Kidney capillary endothelial cell (primary cell): ENCODE measurements at places on chromosomes 1 and 21.

DNA sequence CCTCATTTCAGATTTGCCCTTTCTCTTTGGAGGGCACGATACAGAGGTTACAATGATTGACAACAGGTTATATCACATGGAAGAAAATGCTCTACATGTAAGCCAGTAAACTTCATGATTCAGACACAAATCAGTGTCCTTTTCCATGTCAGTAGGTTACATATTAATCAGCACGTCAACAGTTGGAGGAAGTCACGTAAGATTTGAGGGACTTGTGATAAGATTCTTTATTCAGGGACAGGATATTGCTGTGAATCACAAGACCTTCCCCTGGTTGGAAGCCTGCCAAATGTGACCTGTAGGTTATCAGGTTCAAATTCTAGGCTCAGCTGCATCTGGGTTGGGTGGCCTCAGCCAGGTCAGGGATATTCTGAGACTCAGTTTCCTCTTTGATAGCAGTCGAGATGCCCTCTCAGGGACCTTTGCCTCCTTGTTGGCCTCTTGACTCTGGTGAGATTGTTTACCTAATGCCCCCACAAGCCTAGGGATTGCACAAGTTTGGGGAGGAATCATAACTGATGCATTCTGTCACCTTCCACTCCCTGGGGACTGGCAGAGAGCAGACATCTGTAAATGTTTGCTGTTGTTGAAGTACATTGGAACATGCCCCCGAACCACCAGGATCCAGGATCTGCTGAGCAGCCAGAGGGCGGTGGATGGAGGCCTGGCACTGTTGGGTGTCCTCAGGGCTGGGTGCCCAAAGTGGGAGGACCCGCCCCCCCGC is 31.9 kb downstream of the SERINC2 start:
- peak; percentile 49 for DNase-seq

GRCh38 chr1:156961709-156962108 is 41.3 kb downstream of the LRRC71 start:
- DNase-seq = peak; percentile 11

DNA sequence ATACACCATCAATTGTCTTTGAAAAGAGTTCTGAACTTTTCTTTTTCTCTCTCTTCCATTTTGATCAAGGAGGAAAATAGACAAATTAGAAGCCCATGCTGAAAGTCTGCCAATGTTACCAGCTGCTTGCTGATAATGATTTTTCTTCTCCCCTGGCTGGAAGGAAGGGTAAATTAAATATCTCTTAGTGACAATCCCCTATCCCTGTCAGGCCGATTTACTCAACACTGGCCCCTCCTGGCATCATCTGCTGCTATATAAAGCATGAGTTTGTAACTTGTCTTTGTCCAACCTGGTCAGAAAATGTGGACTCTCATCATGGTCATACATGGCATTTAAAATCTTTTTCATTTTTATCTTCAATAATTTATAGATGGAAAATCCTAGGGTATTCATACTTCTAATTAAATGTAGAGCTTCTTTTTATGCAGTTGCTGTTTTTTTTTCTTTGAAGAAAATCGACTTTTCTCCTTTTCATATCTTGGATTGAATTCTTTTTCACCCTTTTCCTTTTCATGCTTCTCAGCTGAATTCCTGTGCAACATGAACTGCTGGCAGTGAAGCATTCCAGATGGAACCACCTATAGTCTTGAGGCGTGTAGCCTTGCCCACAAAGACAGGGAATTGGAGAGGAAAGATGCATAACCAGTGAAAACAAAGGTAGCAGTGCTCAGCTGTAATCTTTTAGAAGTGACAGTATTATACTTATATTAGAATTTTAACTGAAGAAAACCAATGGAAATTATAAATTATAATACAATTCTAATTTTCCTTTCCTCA is 214.7 kb upstream of the PTGFR start:
- no peak for DNase-seq

GRCh38 chr1:196409586-196409985 is 198.7 kb downstream of the KCNT2 start:
- DNase-seq = peak; percentile 19

DNA sequence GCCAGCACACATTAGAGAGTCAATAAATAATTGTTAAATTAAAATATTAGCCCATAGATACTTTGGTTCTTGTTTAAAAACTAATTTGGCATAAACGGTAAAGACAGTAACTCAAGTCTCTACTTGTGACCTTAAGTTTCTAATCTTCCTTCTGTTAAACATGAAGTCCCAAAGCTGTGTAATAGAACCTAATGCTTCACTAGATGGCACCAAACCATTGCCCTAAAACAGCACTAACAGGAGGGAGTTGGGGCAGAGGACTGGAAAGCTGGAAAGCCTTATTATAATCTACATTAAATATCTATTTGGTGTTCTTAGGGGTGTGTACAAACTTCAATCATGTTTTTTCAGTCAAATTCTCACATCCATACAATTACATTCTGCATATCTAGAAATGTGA is 176.7 kb downstream of the OLFM3 start:
- DNase-seq = peak; percentile 1

GRCh38 chr1:116474921-116475849 is 95.6 kb downstream of the CD58 start:
- DNase-seq = no peak

- no peak for DNase-seq
These were observed 25.5 kb upstream of the IL10 start for GRCh38 chr1:206797534-206798383.

DNA sequence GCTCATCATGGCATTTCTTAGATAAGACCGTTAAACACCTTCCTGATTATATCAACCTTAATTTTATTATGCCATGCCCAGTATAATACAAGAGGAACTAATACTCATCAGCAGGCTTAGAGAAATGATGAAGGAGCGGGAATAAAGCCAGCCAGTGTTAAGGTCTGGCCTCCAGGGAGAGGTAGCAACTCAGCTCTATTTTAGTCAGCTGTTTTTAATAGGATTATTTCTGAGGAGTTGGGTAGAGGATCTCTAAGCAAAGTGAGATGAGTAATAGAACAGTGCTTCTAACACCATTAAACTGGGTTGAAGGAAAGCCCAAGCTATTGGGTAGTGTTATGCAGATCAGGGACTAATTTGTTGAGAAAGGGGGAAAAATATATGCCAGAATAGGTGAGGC is 921.5 kb downstream of the TTLL7 start:
- DNase-seq = no peak

DNA sequence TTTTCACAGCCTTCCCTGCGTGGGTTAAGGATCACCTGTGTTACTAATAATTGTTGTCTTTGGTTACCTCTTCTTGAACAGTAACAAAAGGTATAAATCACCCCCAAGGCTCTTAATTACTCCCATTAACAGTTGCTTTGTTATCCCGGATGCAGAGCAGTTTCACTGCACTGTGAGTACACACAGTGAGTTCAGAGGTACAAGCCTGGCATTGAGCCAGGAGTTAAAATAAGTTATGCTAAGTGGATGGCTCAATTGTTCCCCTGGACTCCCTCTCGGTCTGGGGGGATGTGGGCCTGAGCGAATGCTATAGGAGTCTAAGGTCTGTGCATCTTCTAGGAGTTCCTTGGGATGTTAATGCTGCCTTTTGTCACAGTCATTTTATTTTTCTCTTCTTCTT is 258.3 kb downstream of the ATG4C start:
- DNase-seq = no peak

- DNase-seq = no peak
These were observed 117.4 kb downstream of the MRPS6 start for GRCh38 chr21:34190576-34191321.

- peak; percentile 72 for DNase-seq
These were observed 173.0 kb downstream of the ADGRL4 start for GRCh38 chr1:78833491-78833890.

- no peak for DNase-seq
These were observed 15.5 kb downstream of the DPYD start for GRCh38 chr1:97905141-97905940.

DNA sequence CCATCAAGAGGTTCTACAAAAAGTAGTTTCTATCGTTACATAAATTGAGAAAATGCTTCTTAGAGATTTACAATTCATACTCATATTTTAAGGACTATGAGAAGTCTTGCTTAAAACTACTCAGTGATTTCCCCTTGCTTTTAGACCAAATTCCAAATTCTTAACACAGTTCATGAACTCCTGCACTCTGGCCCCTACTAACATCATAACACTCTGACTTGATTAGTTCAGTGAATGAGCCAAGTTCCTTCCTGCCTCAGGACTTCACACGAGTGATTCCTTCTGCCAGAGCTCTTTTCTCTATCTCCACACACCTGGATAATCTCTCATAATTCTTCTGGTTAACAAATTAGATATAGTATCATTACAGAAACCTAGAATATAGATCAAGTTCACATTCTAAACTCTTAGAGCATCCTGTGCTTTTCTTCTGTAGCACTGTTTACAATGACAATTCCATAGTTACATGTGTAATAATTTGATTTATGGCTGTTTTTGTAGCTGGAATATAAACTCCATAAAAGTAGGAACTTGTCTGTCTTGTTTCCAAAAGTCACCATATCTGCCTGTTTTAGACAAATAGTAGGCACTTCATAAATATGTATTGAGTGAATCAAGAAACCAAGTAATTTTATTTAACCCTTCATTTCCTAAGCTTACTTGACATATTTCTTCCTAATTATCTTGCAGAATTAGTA is 59.9 kb downstream of the NUF2 start:
- DNase-seq = no peak

DNA sequence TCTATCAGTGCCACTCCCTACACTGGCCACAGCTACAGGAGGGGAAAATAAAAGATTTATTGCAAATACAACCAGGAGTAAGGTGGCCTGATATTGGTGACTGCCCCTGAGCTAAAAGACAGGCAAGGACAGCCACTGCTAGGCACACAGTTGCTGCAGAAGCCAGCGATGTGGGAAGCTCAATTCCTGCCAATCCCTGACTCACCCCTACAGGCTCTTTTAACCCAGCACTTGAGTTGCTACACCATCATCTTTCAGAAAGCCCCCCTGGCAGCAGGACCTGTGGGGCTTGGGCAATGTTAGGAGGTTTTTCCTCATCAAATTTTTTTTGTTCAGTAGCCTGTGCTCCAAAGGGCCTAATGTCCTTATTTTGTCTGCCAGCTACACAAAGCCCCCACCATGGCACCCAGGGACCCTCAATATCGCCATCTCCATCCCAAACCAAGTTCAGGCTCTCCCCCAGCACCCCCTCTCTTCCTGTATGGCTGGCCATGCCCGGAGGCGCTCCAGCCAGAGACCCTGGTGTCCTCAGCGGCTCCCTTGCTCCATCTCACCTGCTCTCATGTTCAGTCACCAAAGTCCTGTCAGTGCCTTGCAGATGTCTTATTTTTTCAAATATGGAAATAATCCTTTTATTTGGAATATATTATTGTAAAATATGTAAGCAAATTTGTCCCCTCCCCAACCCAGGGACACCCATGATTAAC is 13.4 kb downstream of the CLEC20A start:
- no peak for DNase-seq

DNA sequence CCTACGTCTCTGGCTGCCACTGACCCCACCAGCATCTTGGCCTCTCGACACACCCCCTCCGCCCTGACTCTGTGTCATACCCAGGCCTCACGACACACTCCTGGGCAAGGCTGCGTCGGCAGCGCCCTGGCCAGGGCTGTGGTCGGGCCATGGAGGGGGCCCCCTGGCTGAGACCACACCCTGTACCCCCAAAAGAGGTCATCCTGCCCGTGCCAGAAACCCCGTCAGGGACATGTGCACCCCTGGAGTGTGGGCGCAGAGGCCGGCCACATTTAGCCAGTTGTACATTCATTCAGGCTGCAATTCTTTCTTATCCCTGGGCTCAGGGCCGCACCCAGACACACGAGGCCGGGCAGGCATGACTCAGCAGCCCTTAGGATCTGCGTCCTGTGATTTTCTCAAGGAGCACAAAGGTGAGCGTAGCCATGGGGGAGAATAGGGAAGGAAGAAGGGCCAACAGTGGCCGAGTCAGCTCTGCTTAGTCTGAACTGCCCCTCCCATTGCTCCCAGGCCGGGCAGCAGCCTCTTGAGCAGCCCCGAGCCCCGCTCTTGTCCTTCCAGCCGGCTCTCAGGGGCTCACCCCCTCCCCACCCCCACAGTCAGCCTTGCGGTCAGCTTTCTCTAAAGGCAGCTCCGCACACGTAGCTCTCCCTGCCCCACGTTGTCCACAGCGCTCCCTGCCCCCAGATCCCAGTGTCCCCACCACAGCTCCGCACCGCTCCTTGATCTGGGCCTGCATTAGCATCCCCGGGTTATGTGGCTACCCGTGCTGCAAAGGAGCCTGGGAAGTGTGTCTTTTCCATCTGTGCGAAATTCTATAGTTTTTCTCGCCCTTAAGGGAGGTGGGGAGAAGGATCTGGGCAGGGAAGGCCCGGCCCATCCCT is 7.9 kb downstream of the CSTB start:
- DNase-seq = peak; percentile 57

DNA sequence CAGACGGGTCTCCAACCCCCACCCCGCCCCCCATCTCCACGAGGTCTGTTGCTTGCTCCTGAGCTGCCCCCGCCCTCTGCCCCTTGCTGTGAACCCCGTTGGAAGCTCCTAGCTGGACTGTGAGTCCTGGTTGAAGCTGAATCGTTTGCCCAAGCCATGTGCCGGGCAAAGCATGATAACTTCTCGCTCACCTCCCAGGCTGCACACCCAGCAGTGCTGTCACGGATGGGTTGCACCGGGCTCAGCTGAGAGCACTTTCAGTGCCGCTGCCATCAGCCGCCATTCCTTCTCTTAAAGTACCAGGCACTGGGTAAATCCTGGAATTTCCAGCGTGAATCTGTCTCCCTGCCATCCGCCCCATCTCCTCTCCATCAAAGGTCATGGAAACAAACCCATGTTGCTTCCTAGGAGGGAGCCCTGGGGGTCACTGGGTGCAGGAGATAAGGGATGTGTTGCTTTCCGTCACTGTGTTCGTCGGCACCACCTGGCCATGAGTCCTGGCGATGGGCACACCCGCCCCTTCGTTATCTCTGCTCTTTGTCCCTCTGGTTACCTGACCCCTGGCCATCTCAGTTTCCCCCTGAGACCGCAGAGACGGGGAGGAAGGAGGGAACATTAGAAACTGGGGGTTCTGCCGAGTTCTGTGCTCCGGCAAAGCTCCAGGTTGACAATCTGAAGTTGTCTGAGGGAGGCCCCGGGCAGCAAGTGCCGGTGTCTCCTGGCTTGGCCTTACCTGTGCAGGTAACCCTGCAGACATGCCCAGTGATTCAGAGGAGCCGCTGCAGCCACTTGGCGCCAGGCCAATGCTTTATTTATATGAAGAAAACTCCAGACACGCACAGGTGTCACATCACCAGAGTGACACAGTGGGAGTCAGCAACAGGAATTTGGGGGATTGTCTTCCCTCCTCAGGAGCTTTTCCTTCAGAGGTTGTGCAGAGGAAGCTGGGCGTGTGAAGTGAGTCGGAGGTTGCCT is 2.7 kb downstream of the PDE9A start:
- DNase-seq = no peak

DNA sequence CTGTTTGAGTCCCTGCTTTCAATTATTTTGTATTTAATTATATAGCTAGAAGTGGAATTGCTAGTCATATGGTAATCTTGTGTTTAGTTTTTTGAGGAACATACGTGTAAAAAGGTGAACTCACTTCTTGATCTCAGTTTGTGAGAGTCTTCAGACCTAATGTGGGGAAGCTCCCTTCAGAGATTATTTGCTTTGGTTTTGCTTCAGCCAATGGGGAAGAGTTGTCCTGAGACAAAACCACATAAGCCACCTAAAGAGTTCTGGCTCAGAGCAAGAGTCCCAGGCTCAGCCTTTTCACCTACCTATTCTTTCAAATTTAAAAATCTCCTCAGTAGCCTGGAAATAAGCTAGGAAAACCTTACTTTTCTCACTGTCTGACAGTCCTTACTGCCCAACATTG is 138.4 kb downstream of the UCK2 start:
- DNase-seq = no peak
